ENCODE measurements at places on chromosomes 7 and 10.

- no peak for DNase-seq
These were observed 81.3 kb upstream of the KLF6 start for GRCh38 chr10:3866332-3866731.

- DNase-seq = no peak
These were observed 134.7 kb downstream of the NRP1 start for GRCh38 chr10:33199731-33200232.

DNA sequence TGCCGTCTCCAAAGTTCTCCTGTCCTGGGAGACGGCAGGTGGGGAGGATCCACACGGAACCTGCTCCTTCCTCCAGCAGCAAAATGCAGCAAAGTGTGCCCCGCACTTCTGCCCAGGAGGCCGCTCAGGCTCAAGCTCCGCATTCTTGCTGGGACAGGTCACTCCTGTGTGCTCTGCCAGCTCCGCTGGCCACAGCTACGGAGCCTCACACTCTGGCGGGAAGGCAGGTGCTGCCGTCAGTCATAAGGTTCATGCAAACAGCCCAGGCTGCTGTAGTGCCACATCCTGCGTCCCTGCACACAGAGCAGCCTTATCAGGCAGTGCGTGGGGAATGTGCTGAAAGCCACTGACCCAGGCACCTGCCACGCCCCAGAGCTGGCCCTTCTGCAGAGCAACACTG lies 22.4 kb downstream of the ADGRA1 start:
- no peak for DNase-seq

GRCh38 chr7:111183321-111183720 lies 92.4 kb downstream of the LRRN3 start:
- no peak for DNase-seq

DNA sequence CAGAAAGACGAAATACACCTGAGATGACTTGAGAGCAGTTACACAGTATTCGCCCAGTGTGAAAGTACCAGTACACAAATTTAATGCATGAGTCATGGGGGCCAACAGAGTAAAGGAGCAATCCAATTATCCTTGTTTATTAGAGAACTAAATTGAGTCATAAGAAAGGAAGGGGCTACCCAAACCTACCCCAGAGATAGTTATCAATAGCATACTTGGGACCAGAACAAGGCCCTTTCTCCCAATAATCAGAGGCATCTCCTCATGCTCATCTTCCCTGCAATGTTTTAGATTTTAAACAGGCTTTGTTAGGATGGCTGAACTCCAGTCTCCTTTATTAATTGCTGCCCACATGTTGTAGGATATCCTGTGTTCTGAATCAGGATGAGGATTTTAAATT lies 239.7 kb upstream of the LRGUK start:
- no peak for DNase-seq

GRCh38 chr7:31890766-31891165 lies 179.4 kb downstream of the PDE1C start:
- no peak for DNase-seq

DNA sequence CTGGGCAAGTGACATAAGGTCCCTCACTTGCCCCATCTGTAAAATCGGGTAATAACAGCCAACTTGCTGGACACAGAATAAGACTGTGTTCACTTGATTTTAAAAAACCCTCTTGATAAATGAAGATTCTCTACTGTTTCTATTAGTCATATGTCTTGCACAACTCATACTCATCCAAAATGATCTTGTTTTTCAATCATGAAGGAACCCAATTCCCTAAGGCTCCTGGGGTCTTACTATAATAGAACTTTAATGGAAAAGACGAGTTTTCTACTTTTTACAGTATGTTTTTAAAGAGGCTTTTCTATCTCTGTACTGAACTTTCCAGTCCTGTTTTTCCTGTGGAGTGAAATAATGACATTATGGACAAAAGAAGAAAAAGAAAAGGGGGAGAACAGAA lies 103.8 kb downstream of the ARID5B start:
- no peak for DNase-seq

DNA sequence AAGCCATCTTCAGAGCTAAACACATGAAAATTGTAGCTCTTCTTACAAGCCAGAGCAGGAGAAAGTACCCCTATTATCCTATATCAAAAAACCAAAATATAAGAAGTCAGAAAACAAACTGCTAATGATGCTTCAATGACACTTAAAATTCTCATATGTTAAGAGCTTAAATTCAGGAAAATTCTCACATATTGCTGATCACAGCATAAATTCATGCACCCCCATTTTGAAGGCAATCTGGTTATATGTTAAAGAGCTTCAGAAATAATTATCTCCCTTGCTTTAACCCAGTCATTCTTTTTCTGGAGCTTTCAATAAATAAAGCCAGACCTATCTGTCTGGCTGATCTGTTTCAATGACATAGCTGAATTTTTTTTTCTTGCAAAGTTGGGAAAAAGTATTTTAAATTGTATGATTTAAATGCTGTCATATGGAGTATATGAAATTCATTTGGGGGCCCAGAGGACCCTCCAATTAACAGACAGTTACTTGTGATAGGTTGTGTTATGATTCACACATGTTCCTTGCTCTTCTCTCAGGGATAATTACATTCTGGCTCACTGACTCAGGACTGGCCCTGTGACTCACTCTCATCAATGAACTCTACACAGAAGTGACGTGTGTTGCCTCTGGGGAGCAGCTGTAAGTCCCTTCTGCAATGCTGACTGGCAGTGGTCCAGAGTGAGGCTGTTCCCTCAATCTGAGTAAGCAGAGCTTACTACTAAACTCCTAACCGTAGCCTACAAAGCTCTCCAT lies 85.2 kb downstream of the HGF start:
- DNase-seq = no peak

- DNase-seq = no peak
These were observed 49.3 kb downstream of the ICA1 start for GRCh38 chr7:8212638-8213037.

GRCh38 chr7:83738291-83738835 lies 89.4 kb upstream of the SEMA3E start:
- DNase-seq = no peak

DNA sequence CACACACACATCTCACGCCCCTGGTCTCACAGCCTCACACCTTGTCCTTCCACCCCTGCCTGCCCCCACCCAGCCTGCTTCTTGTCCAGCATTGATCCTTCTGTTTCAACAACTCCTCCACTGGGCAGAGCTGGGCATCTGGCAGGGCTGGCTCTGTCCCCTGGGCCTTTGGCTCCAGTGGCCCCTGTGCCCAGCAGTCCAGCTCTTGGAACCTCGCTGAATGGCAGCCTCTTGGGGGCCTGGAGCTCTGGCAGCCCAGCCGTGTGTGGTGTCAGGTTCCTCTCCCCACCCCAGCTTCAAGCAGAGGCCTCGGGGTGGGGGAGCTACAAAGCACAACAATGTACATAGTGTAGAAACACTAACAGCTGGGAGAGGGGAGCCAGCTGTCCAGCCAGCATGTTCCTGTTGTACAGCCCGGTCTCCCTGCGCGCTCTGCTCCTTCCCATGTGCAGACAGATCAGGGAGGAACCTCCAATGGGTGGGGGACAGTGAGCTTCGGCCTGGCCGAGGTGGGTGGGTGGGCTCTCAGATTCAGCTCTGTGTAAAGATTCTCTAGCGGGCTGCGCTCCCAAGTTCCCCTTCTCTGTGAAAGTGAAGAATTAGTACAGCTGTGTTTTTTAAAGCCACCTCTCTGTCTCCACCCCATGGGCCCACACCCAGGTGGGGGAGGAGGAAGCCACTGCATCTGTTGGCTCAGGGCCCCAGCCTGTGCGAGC lies 19.4 kb downstream of the ZMIZ2 start:
- no peak for DNase-seq

DNA sequence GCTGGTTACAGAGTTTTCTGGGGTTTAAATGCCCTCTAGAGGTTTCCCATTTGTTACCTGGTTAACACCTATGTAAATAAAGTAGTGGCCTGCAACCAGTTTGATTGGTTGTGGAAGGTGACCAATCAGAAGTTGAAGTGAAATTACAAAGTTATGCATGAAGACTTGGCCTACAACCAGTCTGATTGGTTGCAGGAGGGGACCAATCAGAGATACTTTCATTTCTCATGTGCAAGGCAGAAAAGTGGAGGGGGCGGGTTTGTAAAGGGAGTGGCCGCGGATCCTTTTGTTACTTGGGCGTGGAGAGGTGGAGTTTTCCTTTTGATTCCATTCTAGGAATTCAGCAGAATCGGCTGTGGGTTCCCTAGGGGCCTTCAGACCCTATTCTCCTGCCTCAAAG lies 80.8 kb downstream of the SEC23IP start:
- DNase-seq = no peak

DNA sequence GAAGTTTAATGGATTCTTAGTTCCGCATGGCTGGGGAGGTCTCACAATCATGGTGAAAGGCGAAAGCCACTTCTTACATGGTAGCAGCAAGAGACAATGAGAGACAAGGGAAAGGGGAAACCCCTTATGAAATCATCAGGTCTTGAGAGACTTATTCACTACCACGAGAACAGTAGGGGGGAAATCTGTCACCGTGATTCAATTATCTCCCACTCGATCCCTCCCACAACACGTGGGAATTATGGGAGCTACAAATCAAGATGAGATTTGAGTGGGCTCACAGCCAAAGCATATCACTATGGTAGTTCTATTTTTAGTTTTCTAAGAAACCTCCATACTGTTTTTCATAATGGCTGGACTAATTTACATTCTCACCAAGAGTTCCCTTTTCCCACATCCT lies 36.7 kb downstream of the SPAM1 start:
- DNase-seq = no peak

GRCh38 chr7:116986611-116987565 lies 33.6 kb downstream of the ST7 start:
- DNase-seq = no peak

GRCh38 chr10:31148951-31149350 lies 117.3 kb upstream of the ZNF438 start:
- DNase-seq = no peak

DNA sequence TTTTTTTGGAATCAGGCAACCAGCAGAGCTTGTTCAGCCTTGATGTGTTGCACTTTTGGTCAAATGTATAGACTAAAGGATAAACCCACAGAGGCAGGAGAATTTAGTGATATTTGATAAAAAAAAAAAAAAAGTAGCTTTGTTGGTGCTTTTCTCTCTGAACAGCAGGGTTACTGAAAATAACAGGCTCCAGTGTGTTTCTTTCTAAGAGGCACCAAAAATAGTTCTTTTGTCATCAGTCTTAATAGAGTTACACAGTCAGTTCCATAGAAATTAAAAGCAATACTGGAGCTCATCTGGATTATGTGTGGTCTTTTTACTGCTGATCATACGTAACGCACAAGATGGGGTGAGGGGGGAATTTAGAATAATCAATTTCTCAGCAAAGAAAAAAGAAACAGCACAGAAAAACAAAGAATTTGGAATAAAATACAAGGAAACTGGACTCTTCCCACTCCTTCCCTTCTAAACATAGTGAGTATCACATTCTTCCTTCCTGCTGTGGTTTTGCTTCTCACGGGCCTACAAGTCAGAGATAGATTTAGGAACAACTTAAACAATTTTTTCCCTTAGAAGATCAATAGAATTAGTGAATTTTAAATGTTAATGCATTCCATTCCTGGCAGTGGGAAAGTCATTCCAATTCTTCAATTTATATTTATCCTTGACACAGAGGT lies 178.8 kb upstream of the AKR1E2 start:
- DNase-seq = no peak

GRCh38 chr10:85784792-85785191 lies 581.8 kb downstream of the GRID1 start:
- no peak for DNase-seq

DNA sequence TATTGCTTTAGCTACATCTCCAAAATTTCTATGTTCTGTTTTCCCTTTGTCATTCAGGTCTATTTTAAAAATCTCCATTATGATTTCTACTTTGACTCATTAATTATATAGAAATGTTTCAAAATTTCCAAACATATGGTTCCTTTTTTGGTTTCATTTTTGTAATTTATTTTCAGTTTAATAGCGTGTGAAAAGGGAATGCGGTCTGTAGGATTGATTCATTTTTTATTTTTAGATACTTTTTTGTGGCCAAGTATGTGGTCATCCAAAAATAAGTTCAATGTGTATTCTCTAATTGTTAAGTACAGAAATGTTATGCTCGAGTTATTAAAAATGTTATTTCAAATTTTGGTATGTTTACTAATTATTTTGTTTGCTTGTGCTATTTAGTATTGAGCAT lies 72.5 kb upstream of the ANKRD1 start:
- DNase-seq = no peak

DNA sequence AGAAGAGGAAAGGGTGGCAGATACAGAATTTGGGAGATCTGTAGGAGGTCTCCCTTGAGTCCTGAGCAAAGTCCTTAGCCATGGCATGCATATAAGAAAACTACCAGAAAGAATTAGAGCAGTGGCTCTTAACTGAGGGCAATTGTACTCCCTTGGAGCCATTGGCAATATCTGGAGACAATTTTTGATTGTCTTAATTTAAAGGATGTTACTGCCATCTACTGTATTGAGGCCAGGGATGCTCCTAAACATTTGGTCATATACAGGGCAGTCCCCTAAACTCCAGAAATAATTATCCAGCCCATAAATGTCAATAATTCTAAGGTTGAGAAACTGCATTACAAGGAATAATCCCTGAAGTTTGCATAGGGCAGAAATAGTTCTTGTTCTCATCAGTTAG lies 136.4 kb upstream of the ODAD2 start:
- no peak for DNase-seq

GRCh38 chr7:37930226-37930948 lies 9.9 kb downstream of the EPDR1 start:
- DNase-seq = no peak

GRCh38 chr10:91313796-91314485 lies 93.5 kb downstream of the PCGF5 start:
- no peak for DNase-seq

DNA sequence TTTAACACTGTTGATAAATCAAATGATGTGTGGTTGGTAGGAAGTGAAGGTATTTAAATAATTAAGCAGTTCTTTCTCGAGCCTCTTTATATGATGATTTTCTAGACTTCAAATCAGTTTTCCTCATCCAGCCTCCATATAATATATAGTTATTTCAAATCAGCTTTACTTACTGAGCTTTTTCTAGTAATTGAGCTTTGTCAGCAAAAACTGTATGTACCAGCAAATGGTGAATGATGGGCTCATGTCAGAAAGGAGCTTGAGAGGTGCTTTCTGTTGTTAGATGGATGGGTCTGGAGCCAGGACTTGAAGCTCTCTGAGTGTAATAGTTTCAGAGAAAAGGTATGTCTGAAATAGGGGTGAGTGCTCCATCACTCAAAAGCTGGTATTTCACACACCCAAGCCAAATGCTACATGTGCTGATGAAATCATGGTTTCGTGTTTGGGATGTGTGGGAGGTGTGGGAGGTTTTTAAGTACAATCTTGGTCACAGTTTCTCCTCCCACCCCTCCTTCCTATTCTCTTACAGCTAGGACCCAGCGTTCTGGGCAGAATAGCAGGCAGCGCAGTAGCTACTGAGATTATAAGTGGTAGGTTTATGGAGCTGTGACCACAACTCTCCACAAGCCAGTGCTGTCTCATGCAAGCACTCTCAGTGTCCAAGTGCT lies 55.8 kb downstream of the LRMDA start:
- DNase-seq = no peak

Data from iPS DF 6.9 (cell line).